ENCODE measurements at places on chromosomes 3 and 15.

GRCh38 chr15:101844916-101845315 lies 32.9 kb downstream of the OR4F15 start:
- no peak for DNase-seq

GRCh38 chr3:40170395-40170794 lies 139.1 kb upstream of the EIF1B start:
- no peak for DNase-seq

DNA sequence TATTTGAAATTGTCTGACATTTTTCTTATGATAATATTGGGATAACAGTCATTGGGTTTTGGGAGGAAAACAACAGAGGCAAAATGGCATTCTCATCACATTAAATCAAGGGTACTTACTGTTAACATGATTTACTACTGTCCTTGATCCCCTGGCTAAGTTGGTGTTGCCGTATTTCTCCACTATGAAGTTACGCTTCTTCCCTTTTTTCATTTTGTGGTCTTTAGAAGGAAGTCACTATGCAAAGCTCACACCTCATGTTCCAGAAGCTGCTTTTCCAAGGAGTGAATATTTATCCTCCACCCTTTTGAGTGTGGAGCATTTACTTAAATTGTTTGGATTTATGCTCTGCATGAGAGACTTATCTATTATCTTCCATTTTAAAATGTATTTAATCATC lies 63.7 kb downstream of the ALCAM start:
- DNase-seq = no peak

DNA sequence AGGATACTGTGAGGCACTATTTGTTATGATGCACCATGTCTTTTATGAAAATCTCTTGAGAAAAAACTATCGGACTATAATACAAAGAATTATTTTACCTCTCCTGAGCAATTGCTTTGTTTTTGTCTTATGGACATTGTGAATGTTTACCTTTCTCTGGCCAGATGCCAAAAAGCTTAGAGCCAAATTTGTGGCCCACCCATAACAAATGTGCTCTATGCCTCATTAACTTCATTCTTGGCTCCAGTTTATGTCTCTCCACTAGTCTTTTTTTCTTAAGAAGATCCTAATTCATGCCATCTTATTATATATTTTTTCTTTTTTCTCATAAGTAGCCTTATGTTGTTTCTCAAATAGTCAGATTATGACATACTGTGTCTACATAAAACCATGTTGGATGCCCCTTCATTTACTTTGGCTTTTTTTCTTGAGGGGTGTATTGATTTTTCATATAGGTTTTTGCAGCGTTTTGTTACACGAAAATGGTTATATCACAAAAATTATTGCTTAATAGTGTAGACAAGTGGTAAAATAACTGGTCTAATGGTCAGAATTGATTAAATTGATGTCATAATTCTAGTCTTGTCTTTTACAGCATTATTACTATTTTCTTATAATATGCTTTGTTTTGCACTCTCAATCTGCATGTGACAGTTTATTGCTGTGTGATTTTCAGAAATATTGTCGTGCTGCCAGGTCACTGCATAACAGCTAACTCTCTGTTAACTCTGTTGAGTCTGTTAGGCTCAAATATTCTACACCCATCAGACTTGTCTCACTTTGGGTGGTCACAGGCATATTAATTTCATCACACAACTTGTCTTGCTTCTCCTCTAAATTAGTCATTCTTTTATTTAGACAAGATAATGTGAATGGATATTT lies 18.2 kb downstream of the SENP8 start:
- no peak for DNase-seq

DNA sequence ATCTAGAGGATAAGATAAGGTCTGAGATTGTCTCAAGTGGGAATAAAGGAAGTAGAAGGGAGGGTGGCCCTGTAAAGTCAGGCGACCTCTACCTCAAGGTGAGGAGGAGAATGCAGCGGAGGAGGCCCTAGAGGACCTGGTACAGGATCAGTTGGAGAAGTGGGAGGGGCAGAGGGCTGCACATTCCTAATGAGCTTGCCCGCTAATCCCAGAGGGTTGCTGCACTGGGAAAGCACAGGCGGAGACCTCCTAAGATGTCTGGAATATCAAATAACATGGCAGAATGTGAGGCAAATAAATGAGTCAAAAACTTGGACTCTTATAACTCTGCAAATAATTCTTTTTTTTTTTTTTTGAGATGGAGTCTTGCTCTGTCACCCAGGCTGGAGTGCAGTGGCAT lies 30.2 kb upstream of the VPS8 start:
- no peak for DNase-seq

GRCh38 chr15:40789119-40789518 lies 17.8 kb upstream of the ZFYVE19 start:
- DNase-seq = no peak

- DNase-seq = no peak
These were observed 7.3 kb downstream of the TMEM158 start for GRCh38 chr3:45218578-45219390.

- no peak for DNase-seq
These were observed 5.1 kb upstream of the IQSEC1 start for GRCh38 chr3:13078163-13078905.

GRCh38 chr3:48536116-48536515 lies 20.5 kb downstream of the PFKFB4 start:
- DNase-seq = no peak

- DNase-seq = peak; percentile 29
These were observed 10.9 kb downstream of the GNB5 start for GRCh38 chr15:52180196-52180835.

GRCh38 chr3:177220136-177220974 lies 23.1 kb upstream of the TBL1XR1 start:
- no peak for DNase-seq

DNA sequence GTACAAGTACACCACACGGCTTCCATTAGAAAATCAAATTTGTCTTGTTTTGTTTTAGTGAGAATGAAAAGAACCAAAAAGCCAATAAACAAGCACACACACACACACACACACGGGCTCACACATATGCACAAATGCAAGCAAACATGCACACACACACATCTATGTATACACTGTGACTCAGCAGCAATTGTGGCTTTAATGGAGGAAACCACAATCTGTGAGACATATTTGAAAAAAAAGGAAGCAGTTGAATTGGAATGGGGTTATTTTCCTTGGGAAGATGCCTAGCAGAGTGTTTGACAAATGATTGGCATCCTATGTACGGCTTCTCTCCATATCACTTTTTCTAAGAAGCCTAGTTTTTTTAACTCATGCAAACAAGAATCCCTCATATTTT lies 201.1 kb upstream of the ARRDC4 start:
- no peak for DNase-seq

- no peak for DNase-seq
These were observed 324.3 kb downstream of the CHST2 start for GRCh38 chr3:143443851-143444331.
